ENCODE measurements at places on chromosomes 6 and 20.
A peak's percentile ranks its signal among the peaks of the same experiment; 100 is the strongest.

DNA sequence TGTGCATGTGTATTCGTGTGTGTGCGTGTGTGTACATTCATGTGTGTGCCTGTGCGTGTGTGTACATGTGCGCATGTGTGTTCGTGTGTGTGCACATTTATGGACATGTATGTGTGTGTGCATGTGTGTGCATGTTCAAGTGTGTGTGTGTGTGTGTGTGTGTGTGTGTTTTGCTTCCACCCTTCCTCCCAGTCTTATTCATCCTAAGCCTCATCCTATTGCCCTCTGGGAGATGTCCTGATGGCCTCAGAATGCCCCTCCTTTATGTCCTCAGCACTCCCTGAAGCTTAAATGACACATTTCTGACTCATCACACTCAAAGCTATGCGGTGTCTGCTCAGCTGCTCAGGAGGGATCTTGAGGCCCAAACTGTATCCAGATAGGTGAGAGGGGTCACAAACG is 76.6 kb upstream of the CCDC167 start:
- H3K4me3 ChIP-seq, result no peak overlapping the region
- no peak overlapping the region for H3K27ac ChIP-seq

DNA sequence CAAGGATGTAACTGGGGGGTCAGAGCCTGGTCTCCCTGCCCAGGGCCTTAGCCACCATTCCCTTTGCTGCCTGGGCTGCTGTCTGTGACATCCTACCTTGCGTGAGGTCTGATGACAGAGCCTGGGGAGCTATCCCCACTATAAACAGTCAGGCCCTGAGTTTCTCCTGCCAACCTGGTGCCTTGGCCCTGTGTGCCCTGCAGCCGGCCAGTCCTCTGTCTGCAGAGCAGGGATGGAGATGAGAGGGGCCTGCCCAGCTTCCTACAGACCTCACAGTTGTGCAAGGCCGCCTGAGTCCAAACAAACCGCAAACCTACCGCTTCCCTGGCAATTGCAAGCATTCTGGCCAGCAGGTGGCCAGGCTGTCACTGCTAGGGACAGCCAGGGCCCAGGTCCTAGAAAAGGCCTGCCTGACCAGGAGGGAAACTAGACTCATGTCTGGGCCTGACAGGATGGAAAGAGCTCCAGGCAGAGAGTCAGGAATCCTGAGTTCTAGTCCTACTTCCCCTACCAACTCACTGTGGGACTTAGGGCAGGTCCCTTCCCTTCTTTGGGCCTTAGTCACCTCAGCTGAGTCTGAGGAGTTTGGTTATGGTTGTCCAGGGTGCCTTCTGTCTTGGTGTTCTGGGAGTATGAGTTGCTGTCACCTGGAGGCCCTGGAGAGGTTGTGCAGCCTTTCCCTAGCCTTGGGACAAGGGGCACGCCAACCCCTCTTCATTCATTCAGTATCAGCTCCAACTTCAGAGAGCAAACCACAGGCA is 86.2 kb downstream of the VEGFA start:
- DNase-seq, result peak; percentile 74
- H3K27ac ChIP-seq, result peak overlapping the region; percentile 37
- H3K4me1 ChIP-seq, result peaks cover 5% of the 10 kb centered on the region
- H3K27me3 ChIP-seq, result no peaks in the 10 kb centered on the region

DNA sequence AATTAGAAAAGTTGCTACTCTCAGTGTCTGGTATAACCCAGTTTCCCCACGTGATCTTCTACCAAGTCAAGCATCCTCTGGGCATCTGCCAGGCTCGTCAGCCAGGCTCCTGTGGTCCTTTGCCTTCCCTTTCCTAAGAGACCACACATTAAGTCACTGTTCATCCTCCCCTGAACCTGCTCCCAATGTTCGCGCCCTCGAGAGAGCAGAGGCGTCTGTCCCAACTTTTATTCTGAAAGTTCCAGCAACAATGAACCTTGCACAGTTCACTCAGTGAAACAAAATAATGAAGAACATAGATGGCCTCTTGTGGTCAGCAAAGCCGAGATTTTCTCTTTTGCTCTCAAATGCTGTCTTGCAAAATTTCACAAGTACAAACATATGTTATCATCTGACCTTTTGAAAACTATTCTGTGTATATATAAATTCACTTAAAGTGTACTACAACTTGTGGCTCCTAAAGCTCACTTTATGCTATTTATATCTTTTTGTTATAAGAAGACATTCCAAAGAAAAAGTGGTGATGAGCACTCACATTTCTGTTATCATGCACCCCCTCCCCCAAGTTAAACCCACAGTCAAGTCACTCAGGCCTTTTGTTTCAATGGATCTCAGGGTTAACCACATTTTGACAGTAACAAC is 39.2 kb upstream of the NHSL1 start:
- H3K27me3 ChIP-seq, result no peaks in the 10 kb centered on the region
- DNase-seq, result no peak
- H3K27ac ChIP-seq, result peak overlapping the region; percentile 36
- no peaks in the 10 kb centered on the region for H3K36me3 ChIP-seq
- H3K4me3 ChIP-seq, result no peak overlapping the region

DNA sequence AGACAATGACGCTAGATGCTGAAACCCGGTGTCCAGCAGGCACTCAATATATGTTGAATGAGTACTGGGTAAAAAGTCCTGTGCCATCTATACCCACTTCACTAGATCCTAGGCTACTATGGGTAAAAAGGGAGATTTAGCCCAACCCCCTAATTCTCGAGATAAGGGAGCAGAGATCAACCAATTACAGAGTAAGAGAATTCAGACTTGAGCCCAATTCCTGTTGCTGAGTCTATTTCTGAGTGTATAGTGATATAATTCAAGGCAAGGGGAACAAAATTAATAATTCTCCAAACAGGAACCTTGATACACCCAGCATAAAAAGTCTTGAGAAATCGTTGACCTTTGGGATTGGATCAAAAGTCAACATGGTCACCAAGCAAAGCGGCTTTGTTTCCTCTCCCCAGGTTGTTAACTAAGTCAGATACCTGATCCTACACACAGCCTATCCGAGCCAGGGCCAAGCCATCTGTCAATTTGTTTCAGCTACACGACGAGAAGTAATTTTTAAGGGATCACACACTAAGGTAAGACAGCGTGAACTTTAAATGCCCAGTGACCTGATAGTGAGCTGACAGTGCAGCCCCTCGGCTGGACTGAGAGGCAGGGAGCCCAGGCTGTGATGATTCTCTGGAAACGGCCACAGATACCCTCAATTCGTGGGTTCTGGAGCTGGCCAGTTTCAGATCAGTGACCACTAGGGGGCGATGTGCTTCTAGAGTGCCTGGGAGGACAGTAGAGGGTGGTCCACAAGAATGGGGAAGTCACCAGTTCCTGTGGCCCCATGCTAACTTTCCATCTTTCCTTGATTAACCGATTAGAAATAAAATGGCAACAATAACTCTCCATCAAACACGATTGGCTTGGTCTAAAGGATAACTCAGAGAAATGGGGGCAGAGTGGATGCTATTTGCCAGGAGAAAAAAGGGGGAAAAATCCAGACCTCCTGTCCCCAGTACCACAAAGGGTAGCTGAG is 46.2 kb downstream of the SLC22A23 start:
- no peaks in the 10 kb centered on the region for H3K36me3 ChIP-seq
- H3K27ac ChIP-seq, result peak overlapping the region; percentile 86
- H3K4me3 ChIP-seq, result no peak overlapping the region
- no peaks in the 10 kb centered on the region for H3K27me3 ChIP-seq
- DNase-seq, result peak; percentile 75

GRCh38 chr6:74967821-74968220 is 238.0 kb downstream of the COL12A1 start:
- H3K27me3 ChIP-seq, result no peaks in the 10 kb centered on the region
- H3K36me3 ChIP-seq, result no peaks in the 10 kb centered on the region

DNA sequence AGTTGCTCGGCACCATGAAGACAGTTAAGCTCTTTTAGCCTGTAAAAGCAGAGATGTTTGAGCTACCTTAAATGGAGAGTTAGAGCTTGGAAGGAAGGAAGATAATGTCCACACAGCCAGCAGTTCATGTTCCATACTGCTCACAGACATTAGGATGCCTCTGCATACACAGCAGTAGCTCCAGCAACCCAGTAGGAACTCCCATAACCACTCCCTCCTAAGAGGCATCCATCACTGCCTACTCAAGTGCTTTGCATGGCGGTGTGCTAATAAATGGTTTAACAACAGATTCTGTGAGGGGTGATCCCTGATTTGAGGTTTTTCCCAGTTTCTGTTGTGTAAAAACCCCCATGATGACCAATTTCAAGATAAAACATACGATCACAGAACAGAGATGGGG is 286.4 kb downstream of the HACE1 start:
- no peaks in the 10 kb centered on the region for H3K36me3 ChIP-seq
- no peak overlapping the region for H3K4me3 ChIP-seq
- no peaks in the 10 kb centered on the region for H3K27me3 ChIP-seq
- H3K4me1 ChIP-seq, result no peaks in the 10 kb centered on the region
- no peak overlapping the region for H3K27ac ChIP-seq

DNA sequence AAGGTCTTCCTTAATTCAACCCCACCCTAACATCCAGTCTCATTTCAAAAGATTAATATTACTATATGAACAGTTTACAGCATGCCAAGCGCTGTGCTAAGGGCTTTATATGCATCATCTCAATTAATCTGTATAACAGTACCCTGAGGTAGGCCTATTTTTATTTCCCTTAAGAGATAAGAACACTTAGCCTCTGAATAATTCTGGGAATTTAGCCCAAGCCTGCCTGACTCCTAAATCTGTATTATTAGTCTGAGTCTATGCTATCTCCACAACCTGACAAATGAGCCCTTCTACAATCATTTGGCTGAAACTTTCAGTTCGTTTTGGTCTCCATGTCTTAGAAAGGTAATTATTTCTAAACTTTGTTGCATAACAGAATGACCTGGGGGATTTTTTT is 77.7 kb upstream of the SAMD5 start:
- H3K27ac ChIP-seq, result no peak overlapping the region
- no peaks in the 10 kb centered on the region for H3K36me3 ChIP-seq
- no peak for DNase-seq
- H3K4me1 ChIP-seq, result no peaks in the 10 kb centered on the region

DNA sequence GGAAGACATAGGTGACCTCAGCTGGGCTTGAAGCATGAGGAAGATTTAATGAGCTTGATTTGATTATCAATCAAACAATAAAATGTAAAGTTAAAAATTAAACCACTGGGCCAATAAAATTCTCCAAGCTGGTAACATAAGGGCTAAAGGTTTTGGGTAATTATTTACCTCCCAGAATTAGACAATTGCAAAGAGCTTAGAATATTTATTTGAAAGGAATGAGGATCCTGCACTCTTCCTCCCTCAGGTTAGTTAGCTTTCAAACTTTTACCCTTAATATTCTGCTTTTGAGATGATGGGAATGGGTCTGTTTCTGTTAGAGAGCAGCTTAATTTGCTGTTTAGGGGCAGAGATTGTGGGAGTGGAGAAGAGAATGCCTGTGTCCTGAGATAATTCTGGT is at the start of gene SLC17A4:
SLC17A4 (plus strand) TSS at position 208 of the 400 bp plus-strand sequence. CDS start 7,221 bp downstream, outside the sequence.
- no peak for DNase-seq
- no peaks in the 10 kb centered on the region for H3K27me3 ChIP-seq
- peaks cover 15% of the 10 kb centered on the region for H3K4me1 ChIP-seq
- no peak within 1 kb of the TSS for H3K4me3 ChIP-seq
- peak within 1 kb of the TSS; percentile 62 for H3K27ac ChIP-seq

GRCh38 chr6:37920667-37921066 is 101.1 kb downstream of the ZFAND3 start:
- no peak overlapping the region for H3K4me3 ChIP-seq
- no peak overlapping the region for H3K27ac ChIP-seq
- H3K36me3 ChIP-seq, result no peaks in the 10 kb centered on the region
- H3K27me3 ChIP-seq, result no peaks in the 10 kb centered on the region
- no peaks in the 10 kb centered on the region for H3K4me1 ChIP-seq
- no peak for DNase-seq

DNA sequence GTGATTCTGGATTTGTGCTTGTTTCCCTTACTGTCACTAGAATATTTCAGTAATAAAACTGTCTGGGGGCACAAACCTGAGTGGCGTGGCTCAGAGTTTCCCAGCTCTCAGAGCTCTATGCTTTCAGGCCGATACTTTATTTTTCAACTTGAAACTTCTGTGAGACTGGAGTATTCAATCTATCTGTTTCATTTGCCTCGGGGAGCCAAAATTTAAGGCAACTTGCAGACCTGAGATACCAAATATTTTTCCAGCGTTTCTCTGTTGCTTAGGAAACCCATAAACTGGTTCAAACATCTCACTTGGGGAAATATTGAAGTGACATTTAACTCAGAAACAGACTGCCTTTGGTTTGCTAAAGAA is 74.7 kb downstream of the SOBP start:
- DNase-seq, result no peak
- no peaks in the 10 kb centered on the region for H3K4me1 ChIP-seq
- H3K36me3 ChIP-seq, result no peaks in the 10 kb centered on the region
- H3K27ac ChIP-seq, result no peak overlapping the region

Measured in hepatocyte (in vitro differentiated cells).